KBM-7 (cell line): ENCODE measurements at places on chromosomes 11 and 22.

- no peak for DNase-seq
Observed at GRCh38 chr22:32552521-32552920, 77.9 kb downstream of the FBXO7 start.

GRCh38 chr22:29098296-29098695 lies 25.5 kb downstream of the KREMEN1 start:
- no peak for DNase-seq

DNA sequence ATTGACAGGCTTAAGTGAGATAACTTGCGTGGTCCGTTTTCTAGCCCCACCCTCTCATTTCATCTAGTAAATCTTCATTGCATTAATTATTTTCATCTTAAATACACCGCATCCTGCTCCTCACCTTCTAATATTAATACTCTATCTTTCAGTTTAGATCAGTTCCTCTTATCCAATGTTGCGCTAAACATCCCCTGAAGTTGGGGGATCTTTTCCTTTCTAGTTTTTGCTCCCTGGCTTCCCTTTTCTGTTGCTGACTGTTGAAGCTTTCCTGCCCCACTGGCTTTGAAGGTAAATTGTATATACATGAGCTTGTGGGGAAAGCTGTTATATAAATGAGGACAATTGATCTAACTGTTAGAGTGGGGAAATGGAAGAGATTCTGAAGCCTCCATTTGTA lies 7.2 kb downstream of the CAT start:
- no peak for DNase-seq

DNA sequence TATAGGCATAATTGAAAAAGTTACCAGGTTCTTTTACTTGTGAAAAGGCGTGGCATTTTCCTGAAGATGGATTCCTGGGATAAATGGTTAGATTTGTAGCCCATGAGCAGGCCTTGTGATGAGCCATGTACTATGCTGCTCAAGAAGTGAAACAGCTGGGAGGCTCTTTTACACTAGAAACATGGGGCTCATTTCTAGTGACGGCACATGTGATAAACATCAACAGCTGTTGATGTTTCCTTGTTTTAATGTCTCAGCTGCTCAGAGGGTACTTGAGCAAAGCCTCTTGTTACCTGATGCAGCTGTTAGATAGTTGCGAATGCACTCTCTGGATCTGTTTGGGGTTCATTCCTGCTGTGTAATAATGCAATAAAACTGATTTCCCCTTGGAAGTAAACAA lies 396.8 kb downstream of the GUCY1A2 start:
- DNase-seq: no peak

GRCh38 chr11:9708544-9708943 lies 44.7 kb downstream of the SWAP70 start:
- DNase-seq: peak; percentile 73

- DNase-seq: no peak
Observed at GRCh38 chr11:114250993-114251814, 45.0 kb upstream of the NNMT start.

DNA sequence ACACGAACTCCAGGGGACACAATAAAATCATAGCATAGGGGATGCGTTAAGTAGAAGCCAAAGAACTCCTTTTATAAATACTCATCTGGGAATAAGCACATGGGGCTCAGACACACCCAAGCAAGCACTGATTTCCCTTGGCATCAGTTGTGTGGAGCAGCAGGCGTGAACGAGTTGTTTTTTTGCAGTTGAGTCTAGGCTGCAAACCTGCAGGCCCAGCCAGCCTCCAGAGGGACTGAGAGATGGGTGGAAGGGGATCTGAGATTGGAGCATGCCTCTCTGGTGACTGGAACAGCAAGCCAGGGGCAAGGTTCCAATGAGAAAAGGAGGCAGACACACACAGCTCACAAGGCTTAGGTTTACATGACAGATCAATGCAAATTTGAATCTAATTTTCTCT lies 27.4 kb upstream of the SEZ6L start:
- DNase-seq: no peak

- DNase-seq: no peak
Observed at GRCh38 chr22:42770448-42770726, 49.7 kb upstream of the A4GALT start.

GRCh38 chr11:124329787-124330478 lies 9.9 kb upstream of the OR8D2 start:
- peak; percentile 32 for DNase-seq

DNA sequence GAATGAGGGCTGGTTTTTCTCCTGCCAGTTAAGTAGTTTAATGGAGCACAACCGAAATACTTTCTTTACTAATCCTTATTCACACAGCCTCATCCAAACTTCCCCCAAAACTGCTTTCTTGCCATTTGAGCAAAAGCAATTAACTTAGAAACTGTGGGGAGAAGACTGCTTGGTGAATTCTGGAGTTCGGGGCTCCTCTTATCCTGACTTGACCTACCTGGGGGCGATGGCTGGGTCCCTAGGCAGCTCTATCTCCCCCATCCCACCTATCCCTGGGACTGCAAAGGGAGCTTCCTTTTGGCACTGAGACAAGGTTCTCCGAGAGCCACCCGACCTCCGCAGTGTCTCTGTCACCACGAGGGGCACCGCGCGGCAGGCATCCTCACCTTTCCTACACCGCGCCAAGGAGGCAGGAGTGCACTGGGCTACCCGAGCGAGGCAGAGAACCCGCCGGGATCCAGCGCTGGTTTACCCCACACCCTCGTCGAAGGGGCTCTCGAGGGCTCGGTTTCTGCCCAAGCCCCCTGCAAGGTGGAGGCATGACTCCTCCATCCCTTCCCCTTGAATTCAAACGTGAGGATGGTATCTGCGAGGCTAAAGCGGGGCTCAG lies 759 bp downstream of the DESI1 start:
- peak; percentile 34 for DNase-seq

DNA sequence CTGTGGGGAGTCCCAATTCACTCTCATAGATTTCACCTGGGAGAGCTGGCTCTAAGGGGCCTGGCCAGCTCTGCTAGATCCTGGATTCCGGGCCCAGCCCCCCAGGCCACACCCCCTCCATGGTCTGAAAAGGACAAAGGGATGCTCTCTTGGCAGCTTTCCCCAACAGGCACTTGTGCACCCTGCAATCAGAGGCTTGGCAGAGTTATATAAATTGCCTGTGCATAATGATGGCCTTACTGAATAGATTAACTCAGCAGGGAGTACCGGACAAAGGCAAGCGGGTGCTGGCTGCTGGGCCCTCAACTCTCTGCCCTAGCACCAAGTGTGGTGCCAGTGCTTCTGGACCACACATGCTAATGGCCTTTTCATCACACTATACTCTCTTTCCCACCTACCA lies 461.6 kb downstream of the BUD13 start:
- DNase-seq: no peak

GRCh38 chr11:80650966-80651365 lies 1210.1 kb upstream of the TENM4 start:
- no peak for DNase-seq

GRCh38 chr11:15903246-15903645 lies 453.1 kb downstream of the SOX6 start:
- no peak for DNase-seq

- DNase-seq: no peak
Observed at GRCh38 chr22:30041881-30042280, 38.4 kb upstream of the HORMAD2 start.

- no peak for DNase-seq
Observed at GRCh38 chr11:10375280-10375971, 70.6 kb downstream of the ADM start.

- no peak for DNase-seq
Observed at GRCh38 chr22:44442851-44443595, 55.0 kb downstream of the RTL6 start.

DNA sequence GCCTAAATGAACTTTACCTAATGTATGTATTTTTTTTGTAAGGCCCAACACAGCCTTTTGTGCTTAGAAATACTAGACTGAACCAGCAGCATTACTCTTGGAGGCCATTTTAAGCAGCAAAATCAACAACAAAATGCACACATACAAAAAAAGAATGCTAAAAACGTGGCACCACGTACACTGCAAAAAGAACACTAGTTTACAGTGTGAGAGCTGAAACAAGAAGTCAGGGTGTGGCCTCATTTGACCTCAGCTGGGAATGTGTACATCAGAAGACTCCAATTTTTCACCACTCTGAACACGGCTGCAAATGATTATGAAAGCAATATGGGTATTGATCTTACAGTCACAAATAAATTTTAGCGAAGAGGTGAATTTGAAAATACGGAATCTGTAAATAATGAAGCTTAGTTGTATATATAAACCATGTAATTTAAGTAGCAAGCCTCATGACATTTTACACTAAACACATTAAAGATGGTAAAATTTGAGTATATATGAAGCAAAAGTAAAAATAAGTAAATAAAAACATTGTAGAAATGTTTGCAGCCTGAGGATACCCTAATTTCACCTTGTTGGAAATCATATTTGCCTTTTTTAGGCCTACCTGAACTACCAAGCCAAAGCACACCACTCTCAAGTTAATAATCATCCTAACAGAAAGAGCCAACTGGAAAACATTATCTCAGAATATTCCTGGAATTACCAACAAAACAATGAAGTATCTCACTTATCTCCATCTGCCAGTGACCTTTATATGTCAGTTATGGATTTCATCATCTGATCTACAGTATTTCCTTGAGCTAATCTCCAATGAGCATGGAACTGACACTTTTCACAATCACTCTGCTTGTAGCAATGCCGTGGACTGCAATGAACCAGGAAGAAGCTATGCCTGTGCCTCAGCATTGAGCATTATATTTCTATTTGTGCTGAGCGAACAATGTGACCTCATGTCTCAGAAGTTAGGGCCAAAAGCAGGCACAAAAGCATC lies 319.5 kb upstream of the FAT3 start:
- DNase-seq: no peak

- DNase-seq: no peak
Observed at GRCh38 chr11:17794981-17795380, 60.4 kb downstream of the KCNC1 start.

GRCh38 chr11:72851726-72852125 lies 37.5 kb downstream of the ATG16L2 start:
- no peak for DNase-seq

DNA sequence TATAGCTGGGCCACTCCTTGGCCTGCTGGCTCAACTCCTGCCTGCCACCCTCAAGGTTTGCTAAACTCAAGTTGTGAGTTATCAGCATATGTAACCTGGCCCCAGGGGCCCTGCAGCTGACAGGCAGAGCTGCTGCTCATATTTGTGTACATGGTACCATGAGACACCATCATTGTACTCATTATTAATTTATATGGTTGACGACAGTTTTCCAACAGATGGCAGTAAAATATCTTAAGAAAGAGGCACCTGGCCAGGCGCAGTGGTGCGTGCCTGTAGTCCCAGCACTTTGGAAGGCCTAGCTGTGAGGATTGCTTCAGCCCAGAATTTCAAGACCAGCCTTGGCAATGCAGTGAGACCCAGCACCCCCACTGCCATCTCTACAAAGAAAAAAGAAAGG lies 11.4 kb upstream of the DENND5A start:
- DNase-seq: no peak

DNA sequence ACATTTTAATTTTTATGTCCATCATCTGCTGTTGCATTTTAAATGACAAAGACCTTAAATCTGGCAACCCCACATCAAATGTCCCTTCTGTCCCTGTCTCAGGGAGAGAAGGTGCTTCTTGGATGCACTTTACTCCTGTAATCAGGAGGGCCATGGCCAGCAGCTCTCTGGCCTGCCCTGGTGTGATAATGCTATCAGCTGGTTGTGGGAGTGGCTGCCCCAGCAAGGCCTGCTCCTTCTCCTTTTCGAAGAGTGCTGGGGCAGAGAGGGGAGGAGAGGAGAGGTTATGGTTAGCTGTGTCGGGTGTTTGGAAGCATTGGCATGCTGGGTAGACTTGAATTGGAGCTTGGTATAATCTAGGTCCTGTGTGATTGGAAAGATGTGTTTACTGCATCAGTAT lies 12.8 kb downstream of the TNRC6B start:
- peak; percentile 37 for DNase-seq

GRCh38 chr22:41367680-41368542 lies 13.8 kb upstream of the TEF start:
- DNase-seq: no peak
